ENCODE measurements at places on chromosomes 12 and 14.

GRCh38 chr14:103001651-103002396 lies 55.5 kb downstream of the CDC42BPB start:
- no peak for DNase-seq

DNA sequence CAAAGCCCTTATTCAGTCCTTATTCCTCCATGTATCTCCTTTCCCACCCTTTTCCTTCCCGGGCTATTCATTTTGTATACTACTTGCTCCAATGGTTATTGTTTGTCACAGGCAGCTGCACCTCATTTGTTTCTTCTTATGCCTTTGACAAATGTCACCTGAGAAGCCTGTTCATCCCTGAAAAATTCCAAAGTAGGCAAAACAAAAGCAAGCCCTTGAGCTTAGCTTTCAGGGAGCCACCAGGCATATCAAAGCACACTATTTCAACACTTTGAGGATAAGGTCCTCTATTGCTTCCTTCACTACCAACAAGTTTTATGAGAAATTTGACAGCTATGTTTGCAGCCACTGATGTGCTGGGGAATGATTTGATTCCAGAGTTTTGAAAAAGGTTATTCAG lies 738.7 kb upstream of the LMO3 start:
- DNase-seq, result no peak

DNA sequence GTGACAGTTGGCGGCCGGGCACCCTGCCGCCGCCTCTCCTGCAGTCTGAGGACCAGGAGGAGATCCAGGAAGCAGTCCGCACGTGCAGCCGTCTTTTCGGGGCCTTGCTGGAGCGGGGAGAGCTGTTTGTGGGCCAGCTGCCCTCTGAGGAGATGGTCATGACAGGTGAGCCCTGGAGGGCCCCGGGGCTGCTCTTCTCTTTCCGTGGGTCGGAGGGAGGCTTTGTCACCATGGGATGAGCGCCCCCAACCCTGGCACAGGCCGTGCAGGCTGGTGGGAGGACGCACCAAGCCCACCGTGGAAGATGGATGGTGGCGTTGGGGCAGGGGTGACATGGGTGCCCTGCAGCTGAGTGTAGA lies 532 bp downstream of the NOC4L start:
- DNase-seq, result no peak

DNA sequence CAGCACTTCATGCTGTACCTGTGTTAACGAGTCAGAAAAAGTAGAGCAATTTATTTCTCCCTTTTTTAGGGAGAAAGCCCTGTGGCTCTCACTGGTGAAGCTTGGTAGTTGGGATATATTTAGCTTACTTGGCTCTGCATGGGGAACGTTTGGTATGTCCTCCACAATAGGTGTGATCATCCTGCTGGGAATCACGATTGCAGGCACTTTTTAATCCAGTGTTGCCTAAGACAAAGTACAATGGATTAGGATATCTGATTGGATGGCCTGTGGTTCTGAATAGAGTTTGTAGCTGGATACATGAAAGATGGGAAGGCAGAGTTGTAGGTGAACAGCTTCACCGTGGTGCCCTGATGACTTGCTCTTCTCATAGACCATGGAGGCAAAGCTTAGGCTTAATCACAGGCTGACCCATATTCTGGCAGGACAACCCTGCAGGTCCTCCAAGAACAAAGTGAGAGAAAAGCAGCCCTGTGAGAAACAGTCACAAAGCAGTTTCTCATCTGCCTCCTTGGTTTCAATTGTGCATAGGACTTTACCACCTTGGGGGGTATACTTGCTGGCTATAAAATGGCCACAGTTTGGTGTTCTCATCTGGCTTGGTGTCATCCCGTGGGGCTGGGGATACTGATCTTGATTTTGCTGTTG lies 7.5 kb downstream of the RESF1 start:
- no peak for DNase-seq

GRCh38 chr14:74557691-74558090 lies 54.3 kb downstream of the LTBP2 start:
- DNase-seq, result no peak

GRCh38 chr12:96514328-96514727 lies 25.0 kb downstream of the CFAP54 start:
- no peak for DNase-seq

DNA sequence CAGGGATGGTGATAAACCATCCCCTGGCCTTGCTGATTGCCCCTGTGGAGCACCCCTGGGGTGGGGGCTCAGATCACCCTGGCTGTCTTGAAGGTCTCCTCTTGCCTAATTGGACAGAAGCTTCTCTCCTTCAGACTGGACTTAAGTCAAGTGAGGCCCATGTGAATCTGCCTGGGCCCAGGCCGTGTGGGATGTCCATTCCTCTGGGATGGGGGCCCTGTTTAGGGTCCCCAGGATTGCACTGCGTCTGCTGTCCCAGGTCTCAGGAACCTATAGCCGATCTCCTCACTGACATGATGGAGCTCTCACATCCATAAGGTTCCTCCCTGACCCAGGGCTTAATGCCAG lies 20.2 kb downstream of the SERPINA1 start:
- no peak for DNase-seq

GRCh38 chr12:124967016-124967739 lies 21.8 kb downstream of the DHX37 start:
- no peak for DNase-seq

DNA sequence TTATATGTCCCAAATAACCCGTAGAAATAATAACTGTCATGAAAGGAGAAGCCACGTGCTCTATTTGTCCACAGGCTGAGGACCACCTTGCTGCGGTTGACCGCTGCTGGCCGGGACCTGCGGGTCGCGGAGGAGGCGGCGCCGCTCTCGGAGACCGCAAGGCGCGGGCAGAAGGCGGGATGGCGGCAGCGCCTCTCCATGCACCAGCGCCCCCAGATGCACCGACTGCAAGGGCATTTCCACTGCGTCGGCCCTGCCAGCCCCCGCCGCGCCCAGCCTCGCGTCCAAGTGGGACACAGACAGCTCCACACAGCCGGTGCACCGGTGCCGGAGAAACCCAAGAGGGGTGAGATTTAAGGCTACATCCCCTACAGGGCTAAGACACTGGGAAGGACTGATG lies 21.0 kb downstream of the RPGRIP1 start:
- no peak for DNase-seq

- DNase-seq, result no peak
Observed at GRCh38 chr14:64082837-64083236, 211.3 kb downstream of the ESR2 start.

- DNase-seq, result no peak
Observed at GRCh38 chr14:24252289-24253124, 10.1 kb upstream of the TINF2 start.

DNA sequence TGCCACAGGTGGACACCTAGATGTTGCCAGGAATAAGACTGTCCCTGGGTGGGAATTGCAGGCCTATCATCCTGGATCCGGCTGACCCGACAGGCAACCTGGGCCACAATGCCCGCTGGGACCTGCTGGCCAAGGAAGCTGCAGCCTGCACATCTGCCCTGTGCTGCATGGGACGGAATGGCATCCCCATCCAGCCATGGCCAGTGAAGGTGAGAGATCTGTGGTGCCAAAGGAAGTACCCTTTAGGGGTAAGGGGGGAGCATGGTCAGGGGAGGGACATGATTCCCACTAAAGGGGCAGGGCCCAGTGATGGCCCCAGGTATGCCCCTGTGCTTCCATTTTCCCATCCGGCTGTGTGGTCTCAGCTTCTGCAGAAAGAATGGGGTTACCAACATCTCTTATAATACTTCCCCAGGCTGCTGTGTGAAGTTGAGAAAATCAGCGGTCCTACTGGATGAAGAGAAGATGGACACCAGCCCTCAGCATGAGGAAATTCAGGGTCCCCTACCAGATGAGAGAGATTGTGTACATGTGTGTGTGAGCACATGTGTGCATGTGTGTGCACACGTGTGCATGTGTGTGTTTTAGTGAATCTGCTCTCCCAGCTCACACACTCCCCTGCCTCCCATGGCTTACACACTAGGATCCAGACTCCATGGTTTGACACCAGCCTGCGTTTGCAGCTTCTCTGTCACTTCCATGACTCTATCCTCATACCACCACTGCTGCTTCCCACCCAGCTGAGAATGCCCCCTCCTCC lies 8.6 kb upstream of the OAS2 start:
- no peak for DNase-seq

DNA sequence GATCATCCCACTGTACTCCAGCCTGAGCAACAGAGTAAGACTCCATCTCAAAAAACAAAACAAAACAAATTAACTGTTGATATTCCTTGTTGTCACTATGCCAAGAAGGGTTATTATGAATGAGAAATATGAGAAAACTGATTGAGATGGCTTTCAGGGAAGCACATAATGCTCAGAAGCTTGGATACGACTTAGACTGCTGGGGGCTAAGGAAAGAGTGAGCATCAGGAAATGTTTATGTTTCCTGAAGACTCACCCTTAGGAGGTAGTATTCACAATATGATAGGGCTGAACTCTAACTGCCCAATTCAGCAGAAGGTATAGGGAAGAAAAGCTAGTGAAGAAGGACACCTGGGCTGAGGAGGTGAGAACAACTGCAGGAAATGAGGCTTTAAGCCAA lies 6.3 kb downstream of the STYK1 start:
- no peak for DNase-seq

- DNase-seq, result no peak
Observed at GRCh38 chr12:7709969-7710675, 1.1 kb upstream of the DPPA3 start.

GRCh38 chr14:78440356-78440894 lies 270.3 kb downstream of the NRXN3 start:
- no peak for DNase-seq

- DNase-seq, result no peak
Observed at GRCh38 chr12:131101703-131102492, 148.2 kb downstream of the ADGRD1 start.

GRCh38 chr12:63319386-63319785 lies 168.4 kb upstream of the AVPR1A start:
- DNase-seq, result no peak

- no peak for DNase-seq
Observed at GRCh38 chr14:100640471-100641273, 53.5 kb upstream of the BEGAIN start.
